ENCODE measurements at places on chromosomes 6 and 20.

- peaks cover 14% of the 10 kb centered on the region for H3K4me1 ChIP-seq
- H3K36me3 ChIP-seq: no peaks in the 10 kb centered on the region
- no peak overlapping the region for H3K4me3 ChIP-seq
- H3K27me3 ChIP-seq: no peaks in the 10 kb centered on the region
- peak overlapping the region; percentile 80 for H3K27ac ChIP-seq
- DNase-seq: no peak
These were observed 52.4 kb upstream of the RNF24 start for GRCh38 chr20:4067600-4068261.

DNA sequence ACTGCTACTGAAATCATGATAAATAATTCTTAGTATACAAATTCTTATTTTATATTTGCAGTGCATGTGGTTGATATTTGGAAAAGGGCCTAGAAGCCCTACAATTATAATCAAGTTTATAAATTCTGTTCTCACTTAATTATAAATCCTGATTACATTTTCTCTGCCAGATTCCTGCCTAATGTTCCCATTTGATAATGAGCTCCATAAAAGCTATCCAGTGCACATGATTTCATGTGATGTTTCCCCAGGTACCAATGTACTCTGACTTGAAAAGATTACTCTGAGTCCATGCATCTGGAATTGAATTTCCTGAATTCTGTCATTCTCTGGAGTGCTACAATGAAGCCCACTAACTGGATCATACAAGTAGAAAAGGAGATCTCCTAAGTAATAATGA is 292.2 kb downstream of the FRK start:
- no peak overlapping the region for H3K4me3 ChIP-seq
- H3K27me3 ChIP-seq: no peaks in the 10 kb centered on the region
- no peaks in the 10 kb centered on the region for H3K36me3 ChIP-seq
- H3K27ac ChIP-seq: no peak overlapping the region
- H3K4me1 ChIP-seq: no peaks in the 10 kb centered on the region

GRCh38 chr20:6709910-6710595 is 57.4 kb upstream of the BMP2 start:
- H3K27ac ChIP-seq: no peak overlapping the region
- H3K36me3 ChIP-seq: no peaks in the 10 kb centered on the region
- no peak overlapping the region for H3K4me3 ChIP-seq
- peaks cover under 1% of the 10 kb centered on the region for H3K4me1 ChIP-seq
- DNase-seq: no peak

DNA sequence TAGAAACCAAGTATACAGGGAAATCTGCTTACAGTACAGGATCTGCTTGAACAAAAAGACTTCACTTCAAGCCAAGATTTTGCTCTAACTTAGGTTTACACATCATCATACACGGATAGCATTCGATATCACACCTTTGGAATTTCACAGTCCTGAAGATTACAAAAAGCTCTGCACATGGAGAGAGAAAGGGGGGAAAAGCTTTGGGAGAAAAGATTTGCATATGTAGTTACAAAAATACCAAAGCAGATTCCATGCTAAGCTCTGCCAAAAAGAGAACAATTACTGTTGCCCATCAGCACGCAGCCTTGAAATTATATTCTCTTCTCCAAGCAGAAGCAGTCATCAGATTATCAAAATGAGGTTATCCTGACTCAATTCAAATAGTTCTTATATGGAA is 62.0 kb downstream of the HIVEP2 start:
- no peaks in the 10 kb centered on the region for H3K36me3 ChIP-seq
- H3K27me3 ChIP-seq: no peaks in the 10 kb centered on the region
- no peak overlapping the region for H3K27ac ChIP-seq
- peaks cover 20% of the 10 kb centered on the region for H3K4me1 ChIP-seq

GRCh38 chr6:5204376-5204775 is 56.4 kb downstream of the LYRM4 start:
- peak overlapping the region; percentile 91 for H3K27ac ChIP-seq
- no peak for DNase-seq
- peaks cover 66% of the 10 kb centered on the region for H3K4me1 ChIP-seq

DNA sequence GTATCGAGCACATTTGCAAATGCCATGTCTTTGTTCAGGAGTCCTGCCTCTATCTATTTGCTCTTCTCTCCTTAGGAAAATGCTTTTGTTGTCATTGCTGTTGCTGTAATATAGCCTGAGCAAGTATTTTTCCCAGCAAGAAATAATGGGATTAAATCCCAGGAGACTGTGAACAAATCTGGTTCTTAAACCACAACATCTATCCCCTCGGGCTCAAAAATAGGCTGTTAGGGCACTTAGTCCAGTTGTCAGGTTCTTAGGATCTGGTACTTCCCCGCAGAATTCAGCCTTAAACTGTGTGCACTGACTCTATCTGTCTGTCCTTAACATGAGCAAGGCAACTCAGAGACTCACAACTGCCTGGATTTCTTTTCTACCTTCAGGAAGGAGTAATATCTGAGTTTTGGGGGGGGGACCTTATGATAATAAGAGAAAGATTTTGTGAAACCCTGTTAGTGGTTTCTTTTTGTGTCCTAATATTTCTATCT is 437.5 kb downstream of the HTR1B start:
- H3K27me3 ChIP-seq: no peaks in the 10 kb centered on the region
- H3K4me1 ChIP-seq: no peaks in the 10 kb centered on the region
- no peak overlapping the region for H3K27ac ChIP-seq
- no peaks in the 10 kb centered on the region for H3K36me3 ChIP-seq
- no peak overlapping the region for H3K4me3 ChIP-seq

- H3K27me3 ChIP-seq: no peaks in the 10 kb centered on the region
- H3K36me3 ChIP-seq: no peaks in the 10 kb centered on the region
- H3K4me3 ChIP-seq: no peak overlapping the region
- H3K4me1 ChIP-seq: peaks cover 52% of the 10 kb centered on the region
These were observed 4.5 kb downstream of the DLL1 start for GRCh38 chr6:170286246-170286933.

Data from tibial nerve (tissue), 4 donors.